ENCODE measurements at places on chromosomes 12 and 14.

- DNase-seq = no peak
Measured at GRCh38 chr14:93959239-93960107, 16.9 kb downstream of the ASB2 start.

DNA sequence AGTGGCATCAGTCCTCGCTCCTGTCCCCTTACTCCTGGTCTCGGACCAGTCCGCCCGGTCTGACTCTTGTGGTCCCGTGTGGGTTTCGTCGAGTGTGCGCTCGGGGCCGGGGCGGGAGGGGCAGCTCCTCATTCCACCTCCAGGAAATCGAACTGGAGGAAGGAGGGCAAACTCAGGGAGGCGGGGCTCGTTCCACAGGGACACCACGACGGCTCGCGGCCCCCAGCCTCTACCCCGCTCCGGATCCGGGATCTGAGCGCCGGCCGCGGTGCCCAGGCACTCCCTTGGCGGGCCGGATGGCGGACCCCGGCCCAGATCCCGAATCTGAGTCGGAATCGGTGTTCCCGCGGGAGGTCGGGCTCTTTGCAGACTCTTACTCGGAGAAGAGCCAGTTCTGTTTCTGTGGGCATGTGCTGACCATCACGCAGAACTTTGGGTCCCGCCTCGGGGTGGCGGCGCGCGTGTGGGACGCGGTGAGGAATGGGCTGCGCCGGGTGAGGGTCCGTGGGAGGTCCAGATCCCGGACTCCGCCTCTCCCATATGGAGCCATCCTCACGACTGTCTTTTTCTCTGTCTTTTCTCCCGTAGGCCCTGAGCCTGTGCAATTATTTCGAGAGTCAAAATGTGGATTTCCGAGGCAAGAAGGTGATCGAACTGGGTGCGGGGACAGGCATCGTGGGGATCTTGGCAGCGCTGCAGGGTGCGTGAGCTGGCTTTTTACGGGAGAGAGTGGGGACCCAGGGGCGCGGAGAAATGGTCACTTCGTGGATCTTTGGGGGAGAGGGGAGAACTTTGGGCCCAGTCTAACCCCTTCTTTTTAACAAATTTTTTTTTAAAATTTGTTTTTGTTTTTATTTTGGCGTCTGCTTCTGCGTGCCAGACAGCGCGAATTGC is at the start of gene EEF1AKMT3:
EEF1AKMT3 (plus strand) TSS at position 186 of the 894 bp plus-strand sequence; CDS start at position 297, 111 bp downstream.
- DNase-seq = no peak

DNA sequence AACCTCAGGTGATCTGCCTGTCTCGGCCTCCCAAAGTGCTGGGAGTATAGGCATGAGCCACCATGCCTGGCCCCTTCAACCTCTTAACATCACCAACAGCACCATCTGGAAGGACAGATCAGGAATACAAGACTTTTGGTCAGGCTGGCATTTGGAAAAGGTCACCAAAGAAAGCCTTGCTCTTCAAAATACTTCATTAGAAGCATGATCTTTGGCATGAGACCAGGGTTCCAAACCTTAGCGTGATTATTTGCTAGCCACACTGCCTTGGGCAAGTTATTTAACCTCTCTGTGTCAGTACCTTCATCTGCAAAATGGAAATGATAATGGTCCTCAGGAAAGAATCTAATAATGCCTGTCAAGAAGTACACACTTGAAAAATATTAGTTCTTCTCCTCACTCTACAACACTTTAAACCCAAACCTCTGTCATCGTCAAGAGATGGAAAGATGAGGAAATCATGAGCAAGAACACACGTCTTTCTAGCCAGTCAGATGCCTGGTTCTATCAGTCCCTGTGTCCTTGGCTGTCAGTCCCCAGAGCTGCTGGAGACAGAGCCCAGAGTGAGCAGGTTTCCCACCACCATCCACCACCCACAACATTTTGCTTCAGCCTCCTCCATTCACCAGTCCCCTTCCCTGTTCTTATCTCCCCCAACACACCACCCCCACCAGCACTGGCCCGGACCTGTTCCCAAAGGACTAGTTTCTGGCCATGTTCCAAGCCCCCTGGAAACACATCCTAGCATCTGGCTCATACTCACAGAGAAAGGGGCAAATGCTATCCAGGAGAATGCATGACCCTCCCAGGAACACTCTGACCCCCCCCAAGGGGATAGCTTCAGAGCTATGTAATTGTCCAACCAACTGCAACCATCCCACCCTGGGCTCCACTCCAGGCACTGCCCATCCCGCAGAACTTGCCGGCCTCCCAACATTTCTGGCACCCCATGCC is 2.0 kb downstream of the ADCY6 start:
- DNase-seq = no peak

DNA sequence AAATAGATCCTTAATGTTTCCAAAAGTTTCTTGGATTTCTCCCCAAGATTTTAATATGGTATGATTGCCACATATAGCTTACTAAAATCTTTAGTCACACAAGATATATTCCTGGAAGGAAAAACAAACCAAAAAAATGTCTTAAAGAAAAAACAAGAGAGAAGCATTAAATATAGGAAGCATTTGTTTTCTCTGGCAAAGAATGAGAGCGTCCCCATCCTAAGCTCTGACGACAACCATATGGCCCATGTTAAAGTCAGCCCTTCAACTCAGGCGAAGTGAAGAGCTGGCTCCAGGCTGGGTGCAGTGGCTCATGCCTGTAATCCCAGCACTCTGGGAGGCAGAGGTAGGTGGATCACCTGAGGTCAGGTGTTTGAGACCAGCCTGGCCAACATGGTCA is 35.6 kb downstream of the GCH1 start:
- DNase-seq = no peak

GRCh38 chr12:96218989-96219678 is 25.0 kb downstream of the ELK3 start:
- DNase-seq = no peak

DNA sequence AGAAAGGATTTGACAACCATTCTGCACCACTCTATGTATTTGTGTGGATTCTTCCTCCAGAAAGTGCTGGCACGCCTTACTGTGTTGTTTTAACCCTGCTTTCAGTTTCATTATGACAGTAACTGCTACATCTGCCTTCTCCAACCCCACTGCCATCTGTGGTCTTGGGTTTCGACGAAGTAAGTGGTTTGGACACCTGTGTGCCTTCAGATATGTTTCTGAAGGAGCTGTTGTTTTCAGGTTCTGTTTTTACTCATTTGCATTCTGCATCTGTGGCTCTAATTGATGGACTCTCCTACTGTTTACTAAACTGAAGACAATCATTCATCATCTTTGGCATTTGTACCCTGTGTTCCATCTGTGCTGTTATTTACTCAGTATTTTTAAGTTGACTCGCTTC is 4.1 kb downstream of the TSHR start:
- no peak for DNase-seq

DNA sequence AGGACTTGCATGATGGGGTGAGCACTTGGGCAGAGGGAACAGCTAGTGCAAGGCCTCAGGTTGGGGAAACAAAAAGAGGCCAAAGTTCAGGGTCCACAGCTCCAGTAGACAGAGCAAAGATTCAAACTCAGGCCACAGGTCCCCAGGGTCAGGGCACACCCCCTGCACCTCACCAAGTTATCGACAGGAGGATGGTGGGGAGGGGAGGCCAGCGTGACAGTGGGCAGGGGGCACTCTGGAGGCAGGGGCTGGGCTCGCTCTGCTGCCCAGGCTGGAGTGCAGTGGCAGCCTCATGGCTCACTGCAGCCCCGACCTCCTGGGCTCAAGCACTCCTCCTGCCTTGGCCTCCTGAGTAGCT is 32.4 kb upstream of the ULK1 start:
- DNase-seq = no peak

DNA sequence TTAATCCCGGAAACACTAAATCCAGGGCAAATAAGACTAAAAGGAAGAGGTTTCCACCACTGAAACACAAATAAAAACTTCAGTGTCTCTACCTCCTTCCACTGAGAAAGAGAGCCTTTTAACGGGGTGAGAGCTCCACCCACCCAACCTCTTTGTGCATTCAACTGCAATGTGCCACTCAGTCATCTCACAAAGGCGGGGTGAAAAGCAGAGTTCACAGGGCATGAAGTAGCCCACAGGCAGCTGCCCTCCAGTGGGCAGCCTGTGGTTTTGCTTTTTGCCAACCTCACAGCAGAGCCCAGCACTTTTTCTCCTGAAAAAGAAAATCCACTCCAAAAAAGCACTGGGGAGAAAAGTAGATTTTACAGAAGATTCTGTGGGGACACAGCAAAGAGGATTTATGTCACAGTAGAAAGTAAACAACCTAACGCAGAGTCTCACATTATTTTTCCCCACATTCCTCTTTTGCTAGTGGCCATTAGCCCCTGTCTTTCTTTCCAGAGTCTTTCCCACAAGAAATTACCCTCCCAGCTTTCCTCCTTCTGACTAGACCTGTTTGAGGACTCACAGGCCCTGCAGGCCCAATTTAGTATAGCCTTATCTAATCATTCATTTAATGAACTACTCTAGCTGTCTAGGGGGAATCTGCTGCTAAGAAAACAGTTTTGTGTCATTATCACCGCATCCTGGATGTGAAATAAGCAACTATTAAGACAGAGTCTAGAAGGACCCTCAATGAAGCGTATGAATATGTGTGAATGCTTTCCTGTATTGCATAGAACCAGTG is 753.8 kb upstream of the FOXG1 start:
- peak; percentile 52 for DNase-seq

DNA sequence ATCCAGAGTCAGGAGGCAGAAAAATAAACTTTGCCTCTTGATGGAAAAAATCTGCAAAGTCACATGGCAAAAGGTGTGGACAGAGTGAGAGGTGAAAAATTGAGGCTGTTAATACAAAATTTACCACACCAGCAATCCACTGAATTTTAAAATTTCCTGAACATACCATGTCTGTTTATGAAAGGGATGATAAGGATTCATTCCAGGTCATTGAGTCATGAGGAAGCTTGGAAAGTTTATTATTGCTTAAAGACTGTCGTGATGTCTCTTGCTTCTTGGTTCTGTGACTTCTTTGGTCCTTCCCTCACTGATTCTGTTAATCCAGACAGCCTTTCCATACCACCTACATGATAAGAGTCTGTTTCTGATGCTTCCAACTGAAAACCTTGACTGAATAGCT is 73.2 kb downstream of the TTC6 start:
- DNase-seq = no peak

- DNase-seq = no peak
Measured at GRCh38 chr14:101585211-101585610, 23.9 kb downstream of the DIO3 start.

GRCh38 chr12:124637581-124637981 is 70.2 kb upstream of the NCOR2 start:
- DNase-seq = no peak

GRCh38 chr14:53751650-53752049 is 205.0 kb downstream of the BMP4 start:
- DNase-seq = no peak

DNA sequence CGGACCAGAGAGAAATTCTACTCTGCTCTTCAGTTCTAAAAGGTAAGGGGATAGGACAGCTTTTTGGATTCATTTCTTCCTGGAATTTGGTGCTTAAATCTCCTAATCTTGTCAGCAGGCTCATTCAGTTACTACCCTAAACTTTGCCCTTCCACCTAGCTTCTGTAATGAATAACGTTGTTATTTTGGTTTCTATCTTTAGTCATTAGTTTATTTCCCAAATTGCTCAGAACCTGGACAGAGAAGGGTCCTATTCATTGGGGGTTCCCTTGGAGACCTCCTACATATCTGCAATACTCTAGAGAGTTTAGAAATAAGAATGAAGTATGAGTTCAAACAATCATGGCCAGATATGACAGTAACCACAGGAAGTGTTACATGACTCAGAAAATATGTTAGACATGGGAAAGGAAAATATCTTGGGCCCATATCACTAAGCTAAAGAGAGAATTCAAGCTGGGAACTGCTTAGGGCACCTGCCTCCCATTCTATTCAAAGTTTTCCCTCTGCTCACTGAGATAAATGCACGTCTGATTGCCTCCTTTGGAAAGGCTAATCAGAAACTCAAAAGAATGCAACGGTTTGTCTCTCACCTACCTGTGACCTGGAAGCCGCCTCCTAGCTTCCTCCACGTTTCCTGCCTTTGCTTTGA is 87.9 kb downstream of the GAS2L3 start:
- no peak for DNase-seq

DNA sequence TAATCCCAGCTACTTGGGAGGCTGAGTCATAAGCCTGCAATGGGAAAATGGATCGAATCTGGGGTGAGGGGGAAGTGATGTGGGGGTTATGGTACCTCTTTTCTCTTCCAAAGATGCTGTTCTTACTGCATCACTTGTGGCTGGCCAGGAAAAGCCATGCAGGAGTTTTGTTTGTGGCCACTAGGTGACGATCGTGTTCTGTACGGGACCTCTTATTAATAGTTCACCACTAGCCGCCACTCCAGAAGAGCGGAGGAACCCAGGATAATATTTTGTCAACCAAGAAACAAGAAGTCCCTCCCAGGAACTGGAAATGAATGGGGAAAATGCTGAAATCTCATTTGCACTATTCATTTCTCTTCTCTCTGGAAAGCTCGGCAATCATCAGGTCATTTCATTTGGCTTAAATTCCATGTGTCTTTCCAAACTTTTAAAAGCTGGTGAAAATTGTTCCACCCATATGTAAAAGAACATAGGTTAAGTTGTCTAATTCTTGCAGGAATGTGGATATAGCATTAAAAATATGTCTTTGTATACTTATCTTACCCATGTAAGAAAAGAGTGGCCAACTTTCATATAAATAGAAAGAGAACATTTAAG is 8.9 kb downstream of the GPR65 start:
- DNase-seq = peak; percentile 71

DNA sequence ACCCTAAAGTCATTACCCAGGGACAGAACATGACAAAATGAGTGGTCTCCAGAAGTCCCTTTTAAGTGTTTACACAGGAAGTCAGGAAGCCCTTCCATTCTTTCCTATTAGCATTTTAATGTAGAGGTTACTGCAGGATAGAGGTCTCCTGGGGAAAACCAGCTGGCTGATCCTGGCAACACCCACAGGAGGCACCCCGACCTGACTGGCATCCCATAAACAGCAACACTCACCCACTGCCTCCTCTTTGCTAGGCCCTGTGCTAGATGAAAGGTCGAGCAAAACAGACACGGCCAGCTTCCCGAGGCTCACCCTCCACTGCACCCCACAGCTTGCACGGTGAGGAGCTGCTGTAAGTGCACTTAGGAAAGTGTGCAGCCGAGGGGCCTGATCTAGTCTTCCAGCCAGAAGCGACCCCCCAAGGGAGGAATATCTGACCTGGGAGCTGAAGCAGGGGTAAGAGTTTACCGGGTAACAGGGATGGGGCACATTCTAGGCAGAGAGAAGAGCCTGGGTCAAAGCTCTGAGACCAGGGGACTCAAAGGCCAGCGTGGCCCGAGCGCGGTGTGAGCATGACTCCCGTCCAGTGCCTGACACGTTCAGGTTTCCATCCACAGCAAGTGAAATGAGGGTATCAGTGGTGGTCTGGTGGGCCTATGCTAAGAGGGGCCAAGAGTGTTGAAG is 9.0 kb downstream of the DAZAP2 start:
- DNase-seq = no peak

GRCh38 chr14:102578821-102579220 is 13.6 kb upstream of the RCOR1 start:
- no peak for DNase-seq

GRCh38 chr12:15044471-15044870 is 71.6 kb downstream of the PDE6H start:
- DNase-seq = no peak
